Stimulated activated CD8-positive, alpha-beta memory T cell treated with anti-CD3 and anti-CD28 coated beads, Interleukin-4, amount 100 ng/mL, for 4 hours (primary cell): ENCODE measurements at places on chromosomes 2 and 18.

DNA sequence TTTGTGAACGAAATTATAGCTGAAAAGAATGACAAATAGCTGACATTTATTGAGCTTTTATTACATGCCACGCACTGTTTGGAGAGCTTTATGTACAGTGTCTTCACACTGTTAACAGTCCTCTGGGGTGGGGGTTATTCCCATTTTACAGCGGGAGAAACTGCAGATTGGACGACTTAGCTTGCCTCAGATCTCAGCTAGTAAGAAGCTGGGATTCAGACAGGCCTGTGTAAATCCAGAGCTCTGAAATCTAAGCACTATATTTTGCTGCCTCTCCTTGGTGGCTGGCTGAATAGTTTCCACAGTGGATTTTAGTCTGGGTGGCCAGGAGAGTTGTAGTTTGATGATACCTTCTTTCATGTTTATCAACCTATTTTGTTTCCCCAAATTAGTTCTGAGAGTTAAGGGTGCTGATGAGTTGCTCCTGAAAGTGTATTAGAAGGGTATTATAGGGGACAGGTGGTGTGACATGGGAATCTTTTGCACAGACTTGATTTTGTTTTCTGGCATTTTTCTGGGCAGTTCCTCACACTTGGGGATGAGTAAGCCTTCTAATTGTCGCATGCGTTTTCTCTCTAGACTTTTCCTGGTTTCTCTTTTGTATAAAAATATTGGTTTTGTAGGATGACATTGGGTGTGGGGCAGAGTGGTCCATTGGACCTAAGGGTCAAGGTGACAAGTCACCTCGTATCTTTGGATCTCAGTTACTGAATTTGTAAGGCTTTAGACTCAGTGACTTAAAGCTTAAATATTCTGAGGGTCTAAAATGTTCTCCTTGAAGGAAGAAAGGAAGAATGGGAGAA is 1.5 kb downstream of the ACSL3 start:
- no peak for DNase-seq

DNA sequence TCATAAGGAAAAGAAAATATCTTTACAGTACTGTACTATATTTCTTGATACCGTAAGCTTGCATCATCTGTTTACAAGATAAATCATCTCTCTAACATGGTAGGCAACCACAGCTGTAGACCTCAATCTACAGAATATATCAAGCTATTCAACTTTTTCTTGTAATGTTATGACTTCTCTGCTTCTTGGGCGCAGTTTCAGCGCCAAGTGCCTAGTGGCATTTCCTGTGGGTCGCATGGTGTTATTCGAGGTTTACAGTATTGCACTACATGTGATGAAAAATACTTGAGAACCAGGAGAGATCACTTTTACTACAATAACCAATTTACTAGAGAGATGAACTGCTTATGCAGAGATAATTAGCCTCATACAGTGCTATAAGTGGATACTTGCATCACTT is 34.0 kb upstream of the SESTD1 start:
- no peak for DNase-seq

GRCh38 chr2:42339191-42339912 is 21.7 kb downstream of the COX7A2L start:
- no peak for DNase-seq

- no peak for DNase-seq
Observed at GRCh38 chr2:205762881-205763280, 80.6 kb downstream of the NRP2 start.
